Posterior vena cava (tissue), 2 donors: ENCODE measurements at places on chromosomes 2 and 18.

- no peak for DNase-seq
Observed at GRCh38 chr2:85425588-85425987, 7.1 kb downstream of the SH2D6 start.

DNA sequence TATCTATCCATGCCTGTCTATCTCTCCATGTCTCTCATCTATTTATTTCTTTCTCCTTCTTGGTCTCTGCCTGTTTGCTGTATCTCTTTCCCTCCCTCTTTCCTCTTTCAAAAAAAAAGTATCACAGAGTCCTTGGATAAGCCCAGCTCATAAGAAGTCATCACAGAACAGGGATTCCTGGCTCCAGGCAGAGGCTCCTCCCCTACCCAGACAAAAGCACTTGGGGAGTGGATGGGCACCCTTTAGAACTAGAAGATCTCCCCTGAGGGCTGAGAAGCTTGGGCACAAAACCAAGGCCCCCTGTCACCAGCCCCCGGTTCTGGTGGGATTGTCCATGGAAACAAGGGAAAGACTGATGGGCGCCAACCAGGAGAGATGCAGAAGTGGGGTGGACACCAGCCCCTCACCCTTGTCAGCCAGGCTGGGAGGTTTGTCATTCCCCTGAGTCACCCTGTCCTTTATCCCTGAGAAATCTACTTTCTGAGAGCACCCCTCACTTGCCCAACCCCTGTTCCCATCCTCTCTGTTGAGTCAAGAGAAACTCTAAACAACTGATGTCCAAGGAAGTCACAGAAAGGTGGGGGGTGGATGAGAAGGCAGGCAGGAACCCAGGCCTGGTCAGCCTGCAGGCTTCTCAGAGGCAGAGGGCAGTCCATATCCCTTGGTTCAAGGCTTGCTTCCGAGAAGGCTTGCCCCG, 127.1 kb downstream of the TNS1 start:
- DNase-seq = no peak

DNA sequence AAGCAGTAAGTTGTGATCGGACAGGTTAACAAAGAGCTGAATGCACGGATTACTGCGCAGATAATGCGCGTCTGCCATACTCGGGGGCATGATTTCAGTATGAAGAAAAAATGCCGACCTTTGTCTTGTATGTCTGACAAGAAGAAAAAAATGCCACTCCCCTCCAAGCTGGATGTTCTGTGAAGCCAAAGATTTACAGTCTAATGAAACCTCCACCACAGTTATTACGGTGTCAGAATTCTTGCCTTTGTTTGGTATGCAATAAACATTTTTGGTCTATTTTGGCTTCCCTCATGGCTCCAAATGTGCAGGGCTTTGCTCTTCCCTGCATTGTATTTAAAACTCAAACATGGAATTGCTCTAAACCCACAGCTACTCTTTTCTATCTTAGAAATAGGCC, 72.2 kb upstream of the THUMPD2 start:
- no peak for DNase-seq

- peak; percentile 86 for DNase-seq
Observed at GRCh38 chr2:29113891-29114321, 1.3 kb upstream of the CLIP4 start.

GRCh38 chr2:120481446-120482194, 135.7 kb downstream of the INHBB start:
- DNase-seq = peak; percentile 60

DNA sequence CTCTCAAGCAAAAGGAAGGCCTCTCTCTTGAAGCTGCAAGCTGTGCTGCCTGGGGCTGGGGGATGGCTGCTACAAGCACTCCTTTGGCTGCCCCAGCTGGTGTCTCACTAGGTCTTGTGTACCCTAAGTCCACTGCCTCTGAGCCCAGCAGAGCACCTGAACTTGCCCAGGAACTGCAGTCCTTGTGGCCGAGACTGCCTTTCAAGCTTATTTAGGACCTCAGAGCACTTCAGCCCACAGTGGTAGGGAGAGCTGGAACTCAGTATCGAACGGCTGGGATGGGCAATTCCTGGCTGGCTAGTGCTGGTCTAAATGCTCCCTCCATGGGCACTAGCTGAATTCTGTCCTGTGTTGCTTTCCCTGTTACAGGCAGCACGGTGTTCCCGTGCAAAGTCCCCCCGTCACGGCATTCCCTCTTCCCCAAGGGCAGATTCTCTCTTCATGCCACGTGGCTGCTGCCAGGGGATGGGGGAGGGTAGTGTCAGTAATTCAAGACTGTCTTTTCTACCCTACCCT, 25.9 kb downstream of the STPG4 start:
- no peak for DNase-seq

- no peak for DNase-seq
Observed at GRCh38 chr2:69345434-69345833, 41.6 kb downstream of the GFPT1 start.
